ENCODE measurements at places on chromosomes 7 and 10.

DNA sequence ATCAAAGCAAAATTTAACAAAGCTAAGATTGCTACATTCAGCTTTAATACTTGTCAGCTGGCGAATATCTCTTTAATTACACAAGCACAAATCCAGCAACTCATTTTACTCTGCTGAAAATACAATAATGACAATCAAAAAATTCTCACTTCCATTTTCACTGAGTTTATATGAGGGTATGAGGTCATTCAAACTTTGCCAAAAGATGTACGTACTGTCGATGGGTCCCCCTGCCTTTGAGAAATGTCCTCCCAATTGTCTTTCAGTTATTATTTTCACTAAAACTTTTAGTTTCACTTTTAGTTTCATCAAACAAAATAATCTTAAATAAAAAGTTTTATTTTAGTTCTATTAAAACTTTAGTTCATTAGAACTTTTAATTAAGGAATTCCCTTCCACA is 159.5 kb upstream of the WDR11 start:
- DNase-seq = no peak

GRCh38 chr7:128726059-128726736 is 13.0 kb upstream of the CALU start:
- DNase-seq = no peak

DNA sequence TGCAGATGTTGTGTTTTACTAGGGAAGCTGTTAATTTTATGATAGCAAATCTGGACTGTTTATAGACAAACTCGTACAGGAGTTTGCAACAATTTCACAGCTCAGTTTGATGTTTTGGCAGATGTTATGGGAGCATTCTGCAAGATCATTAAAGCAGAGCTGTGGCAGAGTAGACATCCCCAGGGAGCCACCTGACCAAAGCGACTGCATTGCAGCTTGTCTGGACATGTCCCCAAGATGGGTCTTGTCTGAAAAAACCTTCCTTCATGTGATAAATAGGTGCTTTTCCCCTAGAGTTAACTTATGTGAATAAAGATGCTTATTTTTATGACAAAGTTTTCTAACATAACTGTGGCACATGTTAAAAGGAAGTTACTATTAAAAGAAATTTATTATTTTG is 91.2 kb upstream of the GPR141 start:
- no peak for DNase-seq

GRCh38 chr10:62637249-62638061 is 167.1 kb upstream of the ADO start:
- DNase-seq = no peak

- no peak for DNase-seq
Measured at GRCh38 chr10:18271491-18271890, 131.3 kb downstream of the CACNB2 start.

- no peak for DNase-seq
Measured at GRCh38 chr7:18756378-18757050, 261.0 kb downstream of the HDAC9 start.

DNA sequence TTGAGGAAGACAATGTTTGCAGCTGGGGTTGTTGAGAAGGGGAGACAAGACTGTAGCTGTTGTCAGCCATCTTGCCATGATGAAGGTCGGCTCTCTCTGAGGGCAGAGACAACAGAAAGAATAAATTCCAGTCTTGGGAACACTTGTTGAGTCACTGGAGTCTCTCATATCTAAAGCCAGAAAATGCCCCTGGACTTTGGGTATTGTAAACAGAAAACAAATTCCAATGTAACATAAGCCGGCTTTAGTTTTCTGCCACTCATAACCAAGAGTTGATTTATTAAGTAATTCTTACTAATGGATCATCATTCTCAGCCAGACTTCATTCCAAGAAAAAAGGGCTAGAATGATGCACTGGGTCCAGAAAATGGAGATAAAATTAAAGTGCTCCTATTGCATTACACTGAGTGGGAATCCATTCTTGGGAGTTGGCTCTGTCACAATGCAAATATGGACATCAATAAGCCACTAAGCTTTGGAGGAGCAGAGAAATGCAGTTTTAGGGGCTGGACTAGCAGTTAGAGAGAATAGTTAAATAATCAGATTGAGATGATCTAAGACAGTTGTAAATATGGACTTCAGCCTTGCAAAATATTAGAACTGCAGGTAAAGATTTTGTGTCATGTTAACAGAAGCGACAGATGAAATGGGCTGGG is 78.9 kb downstream of the ADAM12 start:
- DNase-seq = no peak

GRCh38 chr10:21334891-21335696 is 190.4 kb downstream of the SKIDA1 start:
- DNase-seq = peak; percentile 90

DNA sequence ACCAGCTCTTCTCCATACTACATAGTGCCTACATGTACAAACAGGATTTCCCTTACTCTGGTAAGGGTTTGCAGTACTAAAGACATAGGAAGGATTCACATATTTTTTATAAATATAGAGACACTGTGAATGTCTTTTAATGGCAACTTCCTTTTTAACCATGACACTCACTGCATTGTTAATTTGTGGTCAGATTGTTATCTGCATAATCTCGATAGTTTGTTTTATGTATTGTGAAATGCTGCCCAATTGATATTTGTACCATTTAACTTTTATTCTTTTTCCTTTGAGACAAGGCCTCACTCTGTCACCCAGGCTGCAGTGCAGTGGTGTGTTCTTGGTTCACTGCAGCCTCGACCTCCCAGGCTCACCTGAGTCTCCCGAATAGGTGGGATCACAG is 39.7 kb downstream of the SP8 start:
- DNase-seq = no peak

Measured in astrocyte of the spinal cord (primary cell).